Progenitor cell of endocrine pancreas (in vitro differentiated cells): ENCODE measurements at places on chromosomes 7 and 10. TPM values are rescaled to one million over a fixed set of nuclear protein-coding genes. Genes with fewer than 3 reads are reported as not detected.

The TMEM176B gene
- total RNA-seq = 8.9 TPM in 2 replicates

The PLEKHA8 gene
- total RNA-seq = 62.1 and 67.0 TPM in 2 replicates

The RELN gene
- total RNA-seq = 5.4 and 6.9 TPM in 2 replicates

- H3K4me3 ChIP-seq = no peak overlapping the region
- peak overlapping the region; percentile 67 for H3K27ac ChIP-seq
- DNase-seq = no peak
- no peaks in the 10 kb centered on the region for H3K27me3 ChIP-seq
Measured at GRCh38 chr10:11532306-11532705, 79.1 kb downstream of the USP6NL start.

DNA sequence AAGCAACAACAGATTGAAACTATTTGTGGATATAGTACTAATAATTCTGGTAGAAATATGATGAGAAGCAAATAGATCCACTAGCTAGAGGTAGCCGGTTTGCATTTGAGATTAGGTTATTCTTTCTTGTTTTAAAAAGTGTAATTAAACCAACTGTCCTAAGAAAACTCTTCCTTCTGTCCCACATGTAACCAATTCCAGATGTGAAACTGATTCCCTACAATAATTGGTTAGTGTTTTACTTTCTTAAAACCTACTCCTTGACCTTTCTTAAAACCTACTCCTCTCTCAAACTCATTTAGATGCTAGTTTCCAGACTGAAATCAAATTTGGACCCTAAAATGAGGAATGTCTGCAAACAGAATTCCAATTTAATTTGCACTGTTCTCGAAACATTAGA is 521.5 kb downstream of the SUGCT start:
- no peak overlapping the region for H3K4me3 ChIP-seq
- no peaks in the 10 kb centered on the region for H3K27me3 ChIP-seq
- no peak overlapping the region for H3K27ac ChIP-seq
- H3K36me3 ChIP-seq = no peaks in the 10 kb centered on the region
- DNase-seq = no peak

- no peaks in the 10 kb centered on the region for H3K27me3 ChIP-seq
- peaks cover 2% of the 10 kb centered on the region for H3K36me3 ChIP-seq
- H3K4me3 ChIP-seq = no peak overlapping the region
- DNase-seq = no peak
- no peak overlapping the region for H3K27ac ChIP-seq
Measured at GRCh38 chr7:48213226-48213625, 42.0 kb downstream of the ABCA13 start.

- H3K36me3 ChIP-seq = peaks cover 5% of the 10 kb centered on the region
- no peaks in the 10 kb centered on the region for H3K27me3 ChIP-seq
- H3K4me1 ChIP-seq = no peaks in the 10 kb centered on the region
- no peak for DNase-seq
Measured at GRCh38 chr10:93680412-93681047, 21.9 kb downstream of the FRA10AC1 start.

GRCh38 chr10:78623578-78624215 is 445.1 kb upstream of the ZMIZ1 start:
- no peak overlapping the region for H3K4me3 ChIP-seq
- H3K27me3 ChIP-seq = peaks cover 42% of the 10 kb centered on the region
- DNase-seq = no peak
- H3K36me3 ChIP-seq = no peaks in the 10 kb centered on the region

- H3K36me3 ChIP-seq = no peaks in the 10 kb centered on the region
- peaks cover 2% of the 10 kb centered on the region for H3K27me3 ChIP-seq
- no peak overlapping the region for H3K4me3 ChIP-seq
Measured at GRCh38 chr10:87850742-87851205, 12.6 kb downstream of the KLLN start.

GRCh38 chr10:96376483-96376882 is 17.7 kb upstream of the OPALIN start:
- no peak overlapping the region for H3K4me3 ChIP-seq
- H3K27ac ChIP-seq = no peak overlapping the region

- no peak for DNase-seq
- no peak overlapping the region for H3K4me3 ChIP-seq
- no peaks in the 10 kb centered on the region for H3K36me3 ChIP-seq
- no peaks in the 10 kb centered on the region for H3K27me3 ChIP-seq
- peaks cover 24% of the 10 kb centered on the region for H3K4me1 ChIP-seq
Measured at GRCh38 chr10:92126100-92126650, 164.7 kb downstream of the CPEB3 start.

DNA sequence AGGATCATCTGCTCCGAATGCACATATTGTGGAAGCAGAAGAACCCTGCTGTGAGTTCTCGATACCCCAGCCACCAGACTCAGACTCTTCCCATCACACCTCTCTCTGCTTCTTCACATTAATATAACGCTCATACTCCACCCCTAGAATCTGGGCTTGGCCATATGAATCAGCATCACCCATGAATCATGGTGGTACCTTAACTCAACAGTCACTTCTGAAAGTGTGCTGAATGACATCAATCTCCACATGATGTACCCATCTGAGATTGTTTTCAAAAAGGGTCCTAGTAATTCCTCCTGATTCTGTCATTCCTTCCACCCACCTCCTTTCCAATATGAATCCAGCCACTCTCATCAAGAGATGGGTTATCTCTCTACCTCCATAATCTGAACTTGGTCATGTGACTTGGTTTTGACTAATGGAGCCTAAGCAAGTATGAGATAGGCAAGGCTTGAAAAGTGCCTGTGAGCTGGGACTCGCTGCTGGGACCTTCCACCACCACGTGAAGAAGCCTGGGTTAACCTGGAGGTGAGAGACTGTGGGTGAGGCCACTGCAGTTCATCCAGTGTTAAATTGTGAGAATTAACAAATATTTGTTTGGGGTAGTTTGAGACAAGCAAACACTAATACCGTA is 15.4 kb downstream of the YWHAG start:
- no peaks in the 10 kb centered on the region for H3K27me3 ChIP-seq
- no peak overlapping the region for H3K27ac ChIP-seq
- H3K36me3 ChIP-seq = peaks cover 52% of the 10 kb centered on the region
- H3K4me1 ChIP-seq = peaks cover 11% of the 10 kb centered on the region
- no peak for DNase-seq
- no peak overlapping the region for H3K4me3 ChIP-seq

GRCh38 chr10:98296524-98296923 is 28.5 kb upstream of the LOXL4 start:
- H3K27ac ChIP-seq = no peak overlapping the region
- H3K4me3 ChIP-seq = no peak overlapping the region

GRCh38 chr7:133828906-133829305 is 298.2 kb upstream of the LRGUK start:
- H3K4me3 ChIP-seq = no peak overlapping the region
- no peaks in the 10 kb centered on the region for H3K27me3 ChIP-seq
- peaks cover 16% of the 10 kb centered on the region for H3K36me3 ChIP-seq
- no peaks in the 10 kb centered on the region for H3K4me1 ChIP-seq
- DNase-seq = no peak

DNA sequence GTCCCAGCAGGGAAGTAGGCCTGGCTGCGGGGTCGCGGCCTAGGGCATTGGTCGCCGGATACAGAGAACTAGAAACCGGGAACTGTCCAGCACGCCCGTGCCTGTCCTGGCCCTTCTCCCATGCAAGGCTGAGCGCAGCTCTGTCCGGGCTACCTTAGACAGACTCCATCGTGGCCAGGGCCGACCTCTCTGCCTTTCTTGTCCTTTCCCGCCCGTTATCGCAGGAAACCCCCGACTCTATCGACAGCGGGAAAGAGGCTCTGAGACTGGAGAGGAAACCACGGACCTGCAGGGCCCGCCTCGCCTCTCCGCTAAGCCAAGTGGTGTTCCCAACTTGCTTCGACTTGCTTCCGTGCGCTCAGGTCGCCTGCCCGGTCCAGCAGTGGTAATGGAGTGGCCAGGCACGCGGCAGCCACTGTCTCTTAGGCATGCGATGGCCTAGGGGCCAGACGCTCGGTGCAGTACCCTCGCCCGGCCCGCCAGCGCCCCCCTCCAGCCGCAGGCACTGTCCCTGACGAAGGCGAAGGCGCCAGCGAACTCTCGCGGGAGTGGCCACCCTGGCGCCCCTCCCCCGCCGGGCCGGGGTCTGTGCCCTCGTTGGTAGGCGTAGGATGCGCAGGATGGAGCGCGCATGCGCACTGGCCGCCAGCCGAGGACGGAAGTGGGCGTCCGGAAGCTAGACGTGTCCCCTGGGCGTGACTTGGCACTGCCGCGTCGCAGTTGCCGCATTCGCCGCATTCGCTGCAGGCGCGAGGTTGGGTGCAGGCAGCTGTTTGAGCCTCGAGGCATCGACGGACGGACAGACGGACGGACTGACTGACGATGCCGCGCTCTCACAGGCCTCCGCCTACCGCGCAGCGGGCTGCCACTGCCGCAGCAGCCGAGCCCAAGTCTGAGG is 54.4 kb downstream of the MCMBP start:
- H3K4me1 ChIP-seq = peaks cover 8% of the 10 kb centered on the region
- H3K27ac ChIP-seq = peak overlapping the region; percentile 96
- peaks cover 12% of the 10 kb centered on the region for H3K36me3 ChIP-seq
- peak overlapping the region; percentile 77 for H3K4me3 ChIP-seq

- peaks cover 19% of the 10 kb centered on the region for H3K36me3 ChIP-seq
- H3K27me3 ChIP-seq = no peaks in the 10 kb centered on the region
- H3K4me3 ChIP-seq = no peak overlapping the region
- no peak for DNase-seq
- no peak overlapping the region for H3K27ac ChIP-seq
Measured at GRCh38 chr10:50346942-50347341, 95.6 kb upstream of the ASAH2 start.

DNA sequence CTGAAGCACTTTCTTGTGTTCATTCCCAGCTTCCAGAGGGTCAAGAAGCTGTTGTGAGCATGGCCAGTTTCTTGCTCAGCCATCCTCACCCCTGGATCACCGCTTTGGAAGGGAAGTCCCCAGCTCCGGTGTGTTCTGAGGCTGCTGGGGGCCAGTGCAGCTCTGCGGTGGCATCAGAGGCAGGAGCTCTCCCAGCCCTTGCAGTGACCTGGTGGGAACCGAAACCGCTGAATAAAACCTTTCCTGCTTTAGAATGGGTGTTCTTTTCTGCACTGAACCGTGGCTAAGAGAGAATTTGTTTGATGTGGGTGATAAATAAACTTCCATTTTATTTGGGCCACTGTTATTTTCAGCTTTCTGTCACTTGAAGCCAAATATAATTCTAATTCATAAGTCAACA is 450.9 kb upstream of the VSTM2A start:
- no peak overlapping the region for H3K27ac ChIP-seq
- no peak overlapping the region for H3K4me3 ChIP-seq
- no peak for DNase-seq
- H3K27me3 ChIP-seq = no peaks in the 10 kb centered on the region

DNA sequence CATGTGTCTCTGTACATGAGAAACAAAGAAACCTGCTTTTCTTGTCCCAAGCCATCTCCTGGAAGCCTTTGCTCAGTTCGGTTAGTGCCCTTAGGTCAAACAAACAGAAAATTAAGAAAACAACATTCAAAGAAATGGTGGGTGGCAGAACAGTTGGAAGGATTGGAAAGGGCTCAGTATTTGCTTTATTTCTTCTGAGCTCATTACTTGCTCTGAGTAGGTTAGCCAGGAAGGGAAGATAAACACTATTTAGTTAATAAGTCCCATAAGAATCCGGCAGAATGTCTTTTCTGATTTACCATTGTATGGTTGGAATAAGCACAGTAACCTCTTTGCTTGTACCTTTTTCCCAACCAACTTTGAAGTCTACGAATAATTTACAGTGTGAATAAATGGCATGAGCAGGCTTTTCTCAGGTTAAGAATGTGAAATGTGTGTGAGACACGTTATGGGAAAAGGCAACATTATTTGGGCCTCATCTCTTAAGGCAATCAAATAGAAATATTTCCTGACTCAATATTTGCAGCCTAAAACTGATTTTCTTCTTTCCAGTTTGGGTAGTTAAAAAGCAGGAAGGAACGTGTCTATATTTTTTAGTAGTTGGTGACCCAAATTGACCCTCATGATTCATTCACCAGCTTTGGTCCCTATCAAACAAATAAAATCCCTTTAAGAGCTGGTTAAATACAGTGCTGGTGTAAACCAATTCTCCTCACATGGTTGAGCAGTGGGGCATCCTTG is 158.5 kb downstream of the DKK1 start:
- H3K27me3 ChIP-seq = no peaks in the 10 kb centered on the region
- no peak for DNase-seq
- H3K4me1 ChIP-seq = no peaks in the 10 kb centered on the region
- H3K27ac ChIP-seq = no peak overlapping the region
- no peak overlapping the region for H3K4me3 ChIP-seq
- H3K36me3 ChIP-seq = no peaks in the 10 kb centered on the region

DNA sequence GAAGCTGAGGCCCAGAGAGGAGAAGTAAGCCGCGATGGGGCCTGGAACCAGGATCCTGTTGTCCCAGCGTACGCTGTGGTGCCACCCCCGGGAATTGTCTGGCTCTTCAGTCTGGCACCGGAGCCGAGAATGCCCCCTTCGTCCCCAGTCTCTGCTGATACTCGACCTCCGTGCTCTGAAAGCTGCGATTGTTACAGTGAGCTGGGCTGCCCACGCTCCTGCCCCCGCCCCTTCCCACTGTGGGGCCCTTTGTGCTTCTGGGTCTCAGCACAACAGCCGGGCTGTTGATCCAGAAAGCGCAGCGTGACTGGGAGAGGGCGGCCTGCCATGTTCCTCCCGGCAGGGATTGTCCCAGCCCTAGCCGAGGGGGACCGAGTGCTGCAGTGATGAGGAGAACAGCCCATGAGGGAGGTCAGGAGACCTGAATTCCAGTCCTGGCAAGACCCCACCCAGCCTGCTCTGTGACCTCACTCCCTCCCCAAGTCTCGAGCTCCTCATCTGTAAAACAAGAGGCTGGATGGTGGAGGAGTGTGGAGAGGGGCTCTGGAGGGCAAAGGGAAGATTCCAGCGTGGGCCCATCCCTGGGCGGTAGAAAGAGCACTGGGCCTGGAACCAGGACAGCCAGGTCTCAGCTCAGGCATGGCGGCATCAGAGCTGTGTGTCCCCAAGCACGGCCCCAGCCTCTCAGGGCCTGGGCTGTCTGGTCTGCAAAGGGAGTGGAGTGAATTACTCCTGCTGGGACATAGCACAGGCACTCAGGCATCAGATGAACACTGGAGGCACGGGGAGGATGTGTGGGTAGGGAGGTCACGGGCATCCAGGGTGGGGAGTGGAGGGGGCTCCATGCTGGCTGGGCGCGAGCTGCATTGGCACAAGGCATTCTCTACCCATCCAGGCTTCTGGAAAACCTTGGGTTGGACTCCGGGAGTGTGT is 43.6 kb downstream of the TSPAN15 start:
- no peak for DNase-seq
- no peak overlapping the region for H3K4me3 ChIP-seq
- H3K27ac ChIP-seq = peak overlapping the region; percentile 69
- peaks cover 7% of the 10 kb centered on the region for H3K4me1 ChIP-seq
- H3K36me3 ChIP-seq = no peaks in the 10 kb centered on the region

- DNase-seq = no peak
- peaks cover 9% of the 10 kb centered on the region for H3K36me3 ChIP-seq
- no peak overlapping the region for H3K4me3 ChIP-seq
- H3K27me3 ChIP-seq = no peaks in the 10 kb centered on the region
- H3K27ac ChIP-seq = no peak overlapping the region
Measured at GRCh38 chr10:27899058-27899457, 99.8 kb downstream of the ODAD2 start.

DNA sequence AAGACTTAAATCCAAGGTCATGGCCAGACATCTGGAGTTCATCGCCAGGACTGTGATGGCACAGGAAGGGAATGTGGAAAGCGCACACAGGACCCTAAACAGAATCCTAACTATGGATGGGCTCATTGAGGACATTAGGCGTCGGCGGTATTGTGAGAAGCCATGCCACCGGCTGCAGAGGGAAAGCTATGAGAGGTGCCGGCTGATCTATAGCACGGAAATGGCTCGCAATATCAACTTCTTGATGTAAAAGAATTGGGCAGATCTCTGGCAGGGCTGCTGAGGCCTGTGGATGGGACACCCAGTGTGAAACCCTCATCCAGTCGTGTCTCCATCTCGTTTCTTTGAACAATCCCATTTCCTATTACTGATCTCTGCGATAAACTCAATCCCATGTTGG is 6.3 kb upstream of the CTBP2 start:
- H3K4me3 ChIP-seq = no peak overlapping the region
- peaks cover 7% of the 10 kb centered on the region for H3K4me1 ChIP-seq
